ENCODE measurements at places on chromosomes 7 and 10.

DNA sequence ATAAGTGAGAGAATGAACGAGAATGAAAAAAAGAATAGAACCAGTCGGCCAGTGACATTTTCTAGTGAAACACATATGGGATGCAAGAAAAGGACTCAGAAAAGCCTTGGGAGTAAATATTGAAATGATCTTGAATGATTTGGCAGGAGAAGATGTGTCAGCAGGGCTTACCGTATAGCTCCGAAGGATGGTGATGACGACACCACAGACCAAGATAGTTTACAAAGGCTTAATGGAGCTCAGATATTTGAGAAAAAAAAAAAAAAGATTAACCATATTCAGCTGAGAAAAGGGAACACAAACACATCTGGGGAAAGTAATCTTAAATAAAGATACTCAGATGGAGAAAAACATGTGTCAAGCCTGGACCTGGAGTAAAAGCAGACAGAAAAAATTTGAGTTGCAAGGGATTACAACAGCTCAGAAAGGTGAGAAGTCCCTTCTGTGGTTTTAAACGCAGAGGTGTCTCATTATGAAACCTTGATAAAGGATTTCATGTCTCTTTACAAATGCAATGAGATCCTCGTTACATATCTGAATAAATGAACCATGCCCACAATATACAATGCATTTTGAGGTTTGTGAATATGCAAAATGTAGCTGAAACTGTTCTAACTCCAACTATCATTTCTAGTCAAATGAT is 36.0 kb downstream of the DNAJB9 start:
- no peak for DNase-seq

- no peak for DNase-seq
Measured at GRCh38 chr10:12787297-12787696, 214.2 kb downstream of the CCDC3 start.

GRCh38 chr7:138169441-138169851 is 93.2 kb downstream of the AKR1D1 start:
- no peak for DNase-seq

GRCh38 chr10:125164421-125164820 is 4.1 kb upstream of the CTBP2 start:
- DNase-seq = no peak

- no peak for DNase-seq
Measured at GRCh38 chr7:152866791-152867501, 107.4 kb downstream of the ACTR3B start.

DNA sequence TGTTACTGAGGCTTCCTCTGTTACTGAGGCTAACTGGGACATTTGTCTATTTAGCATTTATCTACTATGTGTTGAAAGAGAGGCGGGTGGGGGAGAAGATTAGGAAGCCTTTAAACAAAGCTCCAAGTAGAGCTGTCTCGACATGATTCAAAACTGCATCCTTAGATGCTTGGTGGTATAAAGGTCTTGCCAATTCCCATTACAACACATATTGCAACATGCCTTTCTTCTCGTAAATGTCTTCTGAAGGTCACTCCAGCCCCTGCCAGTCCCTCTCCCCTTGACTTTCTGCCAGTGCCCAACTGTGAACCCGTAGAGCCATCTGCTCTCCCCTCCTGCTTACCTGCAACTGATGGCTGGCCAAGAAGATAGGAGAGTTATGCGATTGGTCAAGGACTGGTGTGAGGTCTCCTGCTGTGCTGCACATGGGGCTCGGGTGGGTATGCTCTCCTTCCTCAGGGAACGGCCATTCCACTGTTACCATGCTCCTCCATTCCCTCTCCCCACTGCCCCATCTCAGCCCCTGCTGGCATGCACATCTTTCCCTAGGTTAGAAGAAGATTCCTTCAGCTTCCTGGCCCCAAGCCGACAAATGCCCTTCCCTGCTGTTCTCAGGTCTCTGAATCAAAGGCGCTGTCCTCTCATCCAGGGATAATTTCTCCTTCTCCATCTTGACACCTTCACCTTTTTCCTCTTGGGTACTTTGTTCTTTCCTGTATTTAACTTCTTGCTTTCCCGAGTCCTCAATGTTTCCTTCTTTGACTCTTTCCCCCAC is 43.6 kb upstream of the ZNF32 start:
- no peak for DNase-seq

GRCh38 chr7:67463983-67464382 is 467.4 kb downstream of the TYW1 start:
- DNase-seq = no peak

GRCh38 chr7:128735436-128735835 is 3.7 kb upstream of the CALU start:
- DNase-seq = no peak

GRCh38 chr7:99499371-99499720 is 735 bp downstream of the ZNF394 start:
- no peak for DNase-seq

DNA sequence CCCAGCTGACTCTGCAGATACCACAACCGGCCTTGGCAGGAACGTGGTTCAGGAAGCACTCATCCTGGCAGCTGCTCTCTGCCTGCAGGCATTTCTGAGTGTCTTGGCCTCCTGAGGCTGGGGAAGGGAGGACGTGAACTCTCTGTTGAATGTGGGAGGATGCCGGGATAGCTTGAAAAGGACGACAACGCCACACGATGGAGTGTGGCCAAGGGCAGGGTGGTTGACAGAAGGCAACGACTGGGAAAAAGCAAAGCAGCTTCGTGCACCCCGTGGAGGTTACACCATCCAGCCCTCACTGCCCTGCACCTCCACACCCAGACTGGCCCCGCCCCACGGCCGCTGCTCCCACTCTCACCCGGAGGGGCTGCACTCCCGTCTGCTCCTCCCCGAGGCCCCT is 466.1 kb upstream of the FOXK1 start:
- DNase-seq = no peak

- no peak for DNase-seq
Measured at GRCh38 chr10:118948786-118949185, 80.7 kb upstream of the NANOS1 start.

- no peak for DNase-seq
Measured at GRCh38 chr10:101774589-101775272, 1.2 kb downstream of the FGF8 start.

GRCh38 chr7:126720232-126720631 is 532.5 kb downstream of the GRM8 start:
- DNase-seq = no peak

DNA sequence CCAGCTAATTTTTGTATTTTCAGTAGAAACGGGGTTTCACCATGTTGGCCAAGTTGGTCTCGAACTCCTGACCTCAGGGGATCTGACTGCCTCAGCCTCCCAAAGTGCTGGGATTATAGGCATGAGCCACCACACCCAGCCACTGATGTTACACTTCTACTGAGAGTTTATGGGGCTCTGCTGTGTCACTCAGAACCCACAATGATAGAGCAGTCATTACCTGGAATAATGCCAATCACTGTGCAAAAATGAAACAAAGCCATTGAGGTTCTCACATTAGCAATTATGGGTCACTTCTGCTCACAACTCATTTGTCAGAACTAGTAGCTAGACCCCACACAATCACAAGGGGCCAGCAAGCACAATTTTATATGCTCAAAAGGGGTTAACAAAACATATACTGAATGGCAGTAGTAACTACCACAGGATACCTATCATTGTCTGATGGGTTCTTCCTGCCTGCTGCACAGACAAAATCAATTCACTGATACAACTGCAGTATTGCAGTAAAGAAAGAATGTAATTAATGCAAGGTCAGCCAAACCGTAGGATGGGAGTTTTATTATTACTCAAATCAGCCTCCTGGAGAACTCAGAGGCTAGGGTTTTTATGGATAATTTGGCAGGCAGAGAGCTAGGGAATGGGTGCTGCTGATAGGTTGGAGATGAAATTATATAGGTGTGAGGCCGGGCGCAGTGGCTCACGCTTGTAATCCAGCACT is 72.1 kb upstream of the TRIM24 start:
- DNase-seq = no peak

DNA sequence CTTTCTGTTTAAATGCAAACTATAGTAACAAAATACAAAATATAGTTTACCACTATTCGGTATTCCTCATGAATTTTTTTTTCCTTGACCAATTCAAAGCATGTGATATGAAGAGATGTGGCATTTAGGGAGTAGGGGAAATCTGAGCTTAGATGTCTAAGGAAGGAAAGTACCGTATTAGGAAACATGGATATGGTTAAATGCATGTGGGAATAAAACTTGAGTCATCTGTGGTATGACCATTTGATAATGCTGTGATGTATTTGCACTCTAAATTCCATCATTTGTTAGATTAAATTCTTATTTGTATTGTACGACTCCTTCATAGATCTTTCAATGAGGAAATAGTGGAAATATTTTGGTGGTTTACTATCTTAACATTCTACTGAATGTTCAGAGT is 19.7 kb downstream of the AHR start:
- no peak for DNase-seq

GRCh38 chr7:48931481-48931880 is 7.1 kb downstream of the CDC14C start:
- no peak for DNase-seq

- no peak for DNase-seq
Measured at GRCh38 chr10:108616559-108617285, 1306.6 kb downstream of the XPNPEP1 start.

- no peak for DNase-seq
Measured at GRCh38 chr10:24784923-24785322, 61.2 kb upstream of the ARHGAP21 start.

DNA sequence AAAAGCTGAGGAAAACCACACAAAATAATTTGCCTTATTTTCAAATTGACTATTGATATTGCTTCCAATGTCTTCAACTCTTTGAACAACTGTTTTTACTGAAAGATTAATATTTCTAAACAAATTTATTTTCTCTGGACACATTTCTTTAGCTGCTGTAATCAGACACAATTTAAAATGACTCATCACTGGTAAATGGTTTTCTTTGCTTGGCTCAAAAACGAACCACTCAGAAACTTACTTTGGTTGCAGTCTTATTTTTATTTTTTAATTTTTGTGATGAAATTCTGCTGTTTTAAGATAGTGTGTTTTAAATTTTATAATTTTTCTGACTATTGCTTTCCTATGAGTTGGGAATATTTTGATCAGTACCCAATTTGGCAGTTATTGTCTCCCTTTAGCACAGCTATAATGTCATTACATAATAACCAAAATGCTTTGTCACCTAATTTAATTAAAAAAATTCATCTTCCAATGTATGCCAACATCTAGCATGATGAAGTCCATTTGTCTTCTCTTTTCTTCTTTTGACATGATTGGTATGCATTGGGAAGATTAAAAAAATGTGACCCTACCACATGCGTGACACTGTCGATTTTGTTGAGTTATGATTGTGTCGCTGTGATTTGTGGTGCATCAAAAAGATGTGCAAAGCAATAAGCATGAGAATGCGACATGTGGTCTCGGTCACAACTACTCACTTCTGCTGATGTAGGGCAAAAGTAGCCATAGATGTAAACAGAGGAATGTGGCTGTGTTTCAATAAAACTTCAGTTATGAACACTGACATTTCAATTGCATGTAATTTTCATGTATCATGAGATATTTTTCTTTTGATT is 222.3 kb downstream of the SUGCT start:
- DNase-seq = no peak

Measured in central memory CD8-positive, alpha-beta T cell (primary cell).